ENCODE measurements at places on chromosomes 16 and 17.

- no peak for DNase-seq
Measured at GRCh38 chr16:28558456-28558855, 4.7 kb downstream of the SGF29 start.

DNA sequence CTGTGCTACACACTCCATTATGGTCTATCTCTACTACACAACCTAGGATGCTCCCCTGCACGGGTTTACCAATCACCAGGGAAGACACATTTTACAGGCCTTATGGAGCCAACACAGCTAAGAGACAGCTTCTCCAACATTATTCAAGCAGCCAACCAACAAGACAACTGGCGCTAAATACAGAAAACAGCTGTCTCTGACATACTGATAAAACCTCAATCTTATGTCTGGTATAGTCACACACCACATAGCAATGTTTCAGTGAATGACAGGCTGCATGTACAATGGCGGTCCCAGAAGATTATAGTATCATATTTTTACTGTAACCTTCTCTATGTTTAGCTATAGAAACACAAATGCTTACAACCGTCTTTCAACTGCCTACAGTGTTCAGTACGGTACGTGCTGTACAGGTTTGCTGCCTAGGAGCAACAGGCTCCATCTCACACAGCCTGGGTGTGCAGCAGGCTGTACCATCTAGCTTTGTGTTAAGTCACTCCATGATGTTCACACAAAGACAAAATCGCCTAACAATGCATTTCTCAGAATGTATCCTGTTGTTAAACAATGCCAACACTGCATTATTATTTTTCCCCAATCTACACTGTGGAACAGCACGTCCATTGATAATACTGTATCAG is 10.9 kb downstream of the USP22 start:
- DNase-seq: no peak

DNA sequence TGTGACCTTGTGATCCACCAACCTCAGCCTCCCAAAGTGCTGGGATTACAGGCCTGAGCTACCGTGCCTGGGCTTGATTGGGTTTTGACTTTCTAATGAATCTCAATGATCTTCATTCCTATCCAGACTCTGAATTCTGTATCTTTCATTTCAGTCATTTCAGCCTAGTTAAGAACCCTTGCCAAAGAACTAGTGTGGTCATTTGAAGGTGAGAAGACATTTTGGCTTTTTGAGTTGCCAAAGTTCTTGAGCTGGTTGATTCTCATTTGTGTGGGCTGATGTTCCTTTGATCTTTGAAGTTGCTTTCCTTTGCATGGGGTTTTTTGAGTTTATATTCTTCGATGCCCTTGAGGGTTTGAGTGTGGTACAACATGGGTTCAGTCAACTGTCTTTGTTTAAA is 30.6 kb upstream of the TEKT1 start:
- DNase-seq: no peak

DNA sequence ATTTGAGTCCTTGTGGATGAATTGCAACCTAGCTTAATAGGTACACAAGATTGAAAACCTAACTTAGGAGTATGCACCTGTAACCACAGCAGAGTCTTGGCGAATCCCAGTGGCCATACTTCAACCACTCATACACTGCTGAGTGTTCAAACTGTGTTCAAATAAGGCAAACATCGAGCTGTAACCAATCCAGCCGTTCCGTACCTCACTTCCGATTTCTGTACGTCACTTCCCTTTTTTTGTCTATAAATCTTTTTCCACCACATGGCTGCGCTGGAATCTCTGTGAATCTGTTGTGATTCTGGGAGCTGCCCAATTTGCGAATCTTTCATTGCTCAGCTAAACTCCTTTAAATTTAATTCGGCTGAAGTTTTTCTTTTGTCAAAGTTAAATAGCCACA is 190.6 kb downstream of the MAF start:
- no peak for DNase-seq

GRCh38 chr16:62089715-62090114 is 53.5 kb upstream of the CDH8 start:
- no peak for DNase-seq

- DNase-seq: no peak
Measured at GRCh38 chr17:72955391-72956140, 136.9 kb downstream of the SLC39A11 start.

GRCh38 chr17:62778990-62779681 is 29.0 kb downstream of the MARCHF10 start:
- no peak for DNase-seq

DNA sequence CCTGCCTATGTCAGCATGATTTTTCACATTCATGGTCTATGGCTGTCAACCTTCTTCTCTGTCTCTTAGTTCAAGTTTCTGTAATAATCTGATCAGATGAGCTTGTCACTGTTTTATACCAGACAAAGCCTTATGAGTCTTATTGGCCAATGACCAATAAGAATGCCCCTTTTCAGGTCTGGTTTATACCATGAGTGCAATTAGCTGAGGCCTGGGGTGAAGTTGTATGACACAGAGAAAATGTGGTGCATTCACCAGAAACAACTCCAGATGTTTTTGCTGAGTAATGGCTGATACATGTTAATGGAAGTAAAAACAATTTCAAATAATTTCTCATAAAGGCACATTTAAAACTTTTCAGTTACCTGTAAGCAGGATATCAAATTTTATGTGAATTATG is 218.6 kb upstream of the CDH8 start:
- no peak for DNase-seq

GRCh38 chr17:29100296-29100695 is 57.4 kb downstream of the PIPOX start:
- DNase-seq: no peak

- DNase-seq: no peak
Measured at GRCh38 chr17:78991017-78991738, 11.5 kb upstream of the LGALS3BP start.

- no peak for DNase-seq
Measured at GRCh38 chr16:84239141-84239769, 557 bp downstream of the KCNG4 start.

GRCh38 chr16:30535106-30535776 is 583 bp upstream of the ZNF747 start:
- DNase-seq: no peak

DNA sequence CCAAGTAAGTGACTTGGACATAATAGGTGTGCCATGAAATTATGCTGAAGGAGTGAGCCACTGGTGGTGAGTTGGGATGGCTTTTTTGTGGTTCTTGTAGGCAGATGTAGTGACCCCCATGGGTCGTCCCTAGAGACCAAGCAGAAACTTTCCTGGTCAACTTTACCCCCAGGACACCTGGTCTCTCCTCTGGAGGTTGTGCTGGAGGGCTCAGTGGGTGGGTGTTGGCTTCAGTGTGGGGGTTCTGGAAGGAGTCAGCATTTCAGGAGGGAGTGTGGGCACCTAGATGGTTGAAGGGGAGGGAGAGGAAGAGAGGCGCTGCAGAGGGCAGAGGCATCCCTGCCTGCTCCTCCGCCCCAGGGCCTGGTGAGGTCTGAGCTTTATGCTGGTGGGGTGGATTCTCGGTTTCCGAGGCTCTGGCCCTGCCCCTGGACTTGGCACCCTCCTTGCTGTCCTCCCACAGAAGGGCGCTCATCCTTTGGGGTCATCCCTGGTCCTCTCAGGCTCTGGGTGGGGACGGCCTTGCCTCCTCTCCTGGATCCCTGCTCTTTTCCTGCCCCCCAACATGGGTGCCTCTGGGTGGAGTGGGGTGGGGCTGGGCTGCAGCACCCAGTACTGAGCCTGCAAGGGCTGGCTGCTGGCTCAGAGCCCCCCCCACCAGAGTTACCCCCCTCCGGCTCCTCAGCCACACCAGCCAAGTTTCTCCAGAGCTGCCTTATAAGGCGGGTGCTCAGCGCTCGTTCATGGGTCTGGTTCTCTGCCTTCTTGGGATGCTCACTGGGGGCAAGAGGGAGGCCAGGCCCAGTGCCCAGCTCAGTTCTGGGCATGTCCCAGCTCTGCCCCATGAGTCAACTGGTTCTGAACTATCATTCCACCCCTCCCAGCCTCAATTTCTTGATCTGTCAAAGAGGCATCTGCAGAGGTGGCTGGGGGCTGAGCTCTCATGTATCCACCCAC is 266.8 kb downstream of the SEC14L1 start:
- no peak for DNase-seq

DNA sequence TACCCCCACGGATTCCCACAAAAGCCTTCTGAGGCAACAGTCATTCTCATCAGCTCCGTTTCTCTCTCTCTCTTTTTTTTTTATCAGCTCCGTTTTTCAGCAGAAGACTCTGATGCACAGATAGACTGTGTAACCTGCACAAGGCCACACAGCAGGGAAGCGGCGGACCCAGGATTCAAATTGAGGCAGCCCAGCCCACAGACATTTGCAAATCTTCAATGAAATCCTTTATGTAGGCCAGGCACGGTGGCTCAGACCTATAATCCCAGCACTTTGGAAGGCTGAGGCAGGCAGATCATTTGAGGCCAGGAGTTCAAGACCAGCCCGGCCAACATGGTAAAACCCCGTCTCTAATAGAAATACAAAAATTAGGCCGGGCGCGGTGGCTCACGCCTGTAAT is 2.4 kb upstream of the MEOX1 start:
- no peak for DNase-seq

DNA sequence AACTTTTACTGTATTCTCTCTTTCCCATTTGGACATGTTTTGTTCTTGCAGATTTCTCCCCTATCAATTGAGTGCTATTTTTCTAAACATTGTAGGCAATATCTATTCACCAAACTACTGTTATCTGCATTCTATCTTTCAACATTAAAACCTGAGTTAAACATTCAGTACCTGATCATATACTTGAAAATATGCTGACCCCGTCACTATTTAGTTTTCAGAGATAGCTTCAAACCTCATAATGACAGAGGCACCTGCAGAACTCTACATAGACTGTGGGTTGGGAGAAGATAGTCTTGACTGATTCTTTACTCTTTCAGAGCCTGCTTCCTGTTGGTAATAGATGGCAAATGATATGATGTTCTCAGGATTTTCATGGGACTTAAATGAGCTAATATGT is 965.7 kb upstream of the GOT2 start:
- DNase-seq: no peak

- DNase-seq: no peak
Measured at GRCh38 chr17:67490471-67490870, 113.4 kb downstream of the PITPNC1 start.

- no peak for DNase-seq
Measured at GRCh38 chr17:46736100-46736499, 82.4 kb downstream of the WNT3 start.
